Activated CD4-positive, alpha-beta T cell treated with anti-CD3 and anti-CD28 coated beads for 4 hours (primary cell): ENCODE measurements at places on chromosomes 12 and 14.

DNA sequence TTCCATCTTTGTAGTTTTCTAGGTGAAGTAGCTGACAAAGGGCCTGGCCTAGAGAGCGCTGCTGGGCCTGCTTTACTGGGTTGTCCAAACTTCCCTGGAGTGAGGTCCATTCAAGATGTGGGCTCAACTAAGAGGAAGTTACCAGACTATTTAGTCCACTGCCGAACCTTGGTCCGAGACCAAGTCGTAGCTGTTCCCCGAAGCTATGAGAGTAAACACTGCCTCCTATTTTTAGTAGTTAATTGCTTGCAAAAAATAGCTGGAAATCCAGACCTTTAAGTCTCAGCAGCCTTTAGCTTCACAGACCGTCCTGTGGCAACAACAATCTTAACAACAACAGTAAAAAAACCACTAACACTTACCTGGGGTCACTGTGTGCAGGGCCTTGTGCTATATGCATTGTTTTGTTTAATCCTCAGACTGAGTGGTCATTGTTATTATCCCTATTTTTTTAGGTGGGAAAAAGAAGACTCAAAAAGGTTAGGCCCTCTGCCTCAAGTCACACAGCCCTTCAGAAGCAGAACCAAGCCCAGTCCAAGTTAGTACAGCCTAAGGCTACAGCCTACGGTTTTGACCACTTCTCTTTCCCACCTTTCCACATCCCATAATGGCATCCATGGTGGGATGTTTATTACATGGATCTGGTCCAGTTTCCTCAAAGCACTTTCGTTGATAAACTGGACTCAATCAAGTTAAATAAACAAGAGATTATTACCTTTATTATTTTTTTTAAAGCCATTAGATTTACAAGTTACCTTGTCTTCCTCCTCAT, 30.6 kb downstream of the SOCS2 start:
- no peak for DNase-seq

- no peak for DNase-seq
Observed at GRCh38 chr14:50319721-50320120, 7.6 kb downstream of the DMAC2L start.

DNA sequence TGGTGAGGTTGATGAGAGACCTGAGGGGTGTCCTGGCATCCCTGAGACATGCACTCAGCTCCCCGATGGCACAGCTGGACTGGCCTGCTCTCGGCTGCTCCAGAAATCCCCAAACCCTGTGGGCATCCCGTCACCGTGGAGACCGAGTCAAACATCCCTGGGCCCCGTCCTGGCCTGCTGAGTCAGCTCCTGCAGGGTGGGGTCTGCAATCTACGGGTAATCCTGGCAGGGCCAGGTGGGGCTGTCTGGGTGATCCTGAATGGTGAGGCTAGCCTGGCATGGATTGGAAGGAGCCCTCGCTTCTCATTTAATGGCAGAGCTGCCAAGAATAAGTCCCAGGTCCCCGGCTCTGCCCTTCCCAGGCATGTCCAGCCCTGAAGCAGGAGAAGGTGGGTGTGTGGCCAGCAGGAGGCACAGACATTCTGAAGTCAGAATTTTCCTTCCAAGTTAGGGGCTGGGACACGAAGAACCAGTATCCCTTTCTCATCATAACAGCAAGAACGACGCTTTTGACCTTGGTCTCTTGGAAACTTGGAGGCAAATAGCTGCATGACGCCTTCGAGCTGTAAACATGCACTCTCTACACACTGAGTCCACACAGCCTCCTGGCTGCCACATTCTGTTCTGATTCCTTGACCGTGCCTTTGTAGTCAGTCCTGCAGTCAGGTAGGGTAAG, 17.7 kb upstream of the SERPINA4 start:
- DNase-seq: no peak

DNA sequence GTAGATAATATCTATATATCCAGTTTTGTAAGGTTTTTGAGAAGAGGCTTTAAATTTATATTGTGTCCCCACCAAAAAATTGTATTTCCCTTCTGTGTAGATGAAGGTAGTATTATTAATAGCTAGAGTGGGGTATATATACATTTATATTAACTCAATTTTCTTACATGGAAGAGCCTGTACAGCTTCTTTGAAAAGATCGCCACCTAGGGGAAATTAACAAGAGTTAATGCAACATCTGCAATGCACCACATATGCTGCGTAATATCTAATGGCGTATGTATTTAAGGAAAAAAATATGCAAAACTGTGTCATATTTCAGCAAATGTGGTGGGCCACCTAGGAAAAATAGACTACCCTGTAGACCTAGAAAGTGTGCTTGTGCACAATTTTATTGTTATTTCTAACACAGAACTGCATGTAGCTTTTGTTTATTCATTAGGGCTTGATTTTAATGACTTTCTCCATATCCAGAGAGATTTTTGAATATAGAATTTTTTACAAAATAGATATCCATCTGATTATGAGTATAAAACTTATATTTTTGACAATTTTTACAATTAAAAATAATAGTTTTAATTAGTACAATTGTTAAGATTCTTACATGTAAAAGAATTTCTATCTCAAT, 14.0 kb downstream of the CCER1 start:
- no peak for DNase-seq

GRCh38 chr12:57027805-57028153, 11.4 kb upstream of the TAC3 start:
- DNase-seq: no peak

GRCh38 chr14:51293149-51293911, 53.3 kb downstream of the TMX1 start:
- no peak for DNase-seq

DNA sequence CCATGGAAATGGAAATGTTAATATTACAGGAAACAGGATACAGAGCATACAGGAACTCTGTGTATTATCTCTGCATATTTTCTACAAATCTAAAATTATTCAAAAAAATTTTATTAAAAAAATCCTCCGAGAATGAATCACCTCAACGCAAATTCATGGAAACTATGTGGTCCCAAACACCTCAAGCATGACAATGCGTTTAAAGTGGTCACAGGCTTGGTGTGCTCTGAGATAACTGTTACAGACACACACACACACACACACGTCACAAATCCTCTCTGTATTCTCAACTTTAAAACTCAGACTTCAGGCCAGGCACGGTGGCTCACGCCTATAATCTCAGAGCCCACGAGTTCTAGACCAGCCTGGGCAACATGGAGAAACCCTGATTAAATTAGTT, 45.3 kb upstream of the MTERF2 start:
- DNase-seq: no peak

- no peak for DNase-seq
Observed at GRCh38 chr14:67722293-67722692, 20.6 kb downstream of the RDH12 start.

DNA sequence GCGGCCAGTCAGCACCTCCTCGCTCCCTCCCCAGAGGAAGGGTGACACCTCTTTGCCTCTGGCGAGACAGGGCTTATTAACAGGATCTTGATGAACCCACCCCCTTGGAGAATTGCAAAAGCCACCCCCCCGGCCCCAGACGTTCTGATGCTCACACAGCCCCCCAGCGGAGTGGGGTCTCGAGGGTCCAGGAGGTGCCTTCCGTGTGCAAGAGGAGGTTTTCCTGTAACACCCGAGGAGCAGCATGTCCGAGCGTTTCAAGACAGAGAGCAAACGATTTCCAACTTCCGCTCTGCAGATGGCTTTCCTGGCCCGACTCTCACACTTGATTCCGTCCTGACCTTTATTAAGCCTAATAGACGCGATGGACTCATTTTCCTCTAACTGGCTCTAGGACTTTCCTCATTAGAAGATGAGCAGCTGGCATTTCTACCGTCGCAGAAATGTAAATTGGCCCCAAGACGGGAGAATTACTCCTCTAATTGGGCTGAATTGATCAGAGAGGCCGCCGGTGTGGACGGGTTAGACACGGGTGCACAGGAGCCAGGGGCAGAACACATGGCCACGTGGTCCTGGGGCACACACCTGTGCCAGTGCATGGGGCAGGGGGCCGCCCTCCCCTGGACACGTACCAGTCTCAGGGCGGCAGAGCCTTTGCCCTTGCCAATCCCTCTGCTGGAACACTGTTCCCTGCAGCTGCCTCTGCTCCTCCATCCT, 84.4 kb downstream of the NOC4L start:
- DNase-seq: no peak

DNA sequence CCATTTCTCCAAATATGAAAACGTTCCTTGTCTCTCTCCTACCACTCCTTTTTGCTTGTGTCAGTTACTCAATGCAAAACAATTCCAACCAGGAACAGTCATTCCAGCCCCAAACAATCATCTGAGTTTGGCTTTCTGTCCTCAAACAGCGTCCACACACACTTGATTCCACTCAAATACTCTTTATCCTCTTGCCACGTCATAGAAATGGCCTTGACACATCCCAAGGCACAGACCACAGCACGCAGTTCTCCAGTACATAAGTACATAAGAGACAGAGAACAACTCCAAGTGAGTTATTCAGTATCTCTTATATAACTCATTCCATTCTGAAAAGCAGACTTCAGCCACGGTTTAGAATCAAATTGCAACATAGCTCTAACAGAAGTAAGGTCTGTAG, 299.2 kb downstream of the RPS29 start:
- DNase-seq: no peak

DNA sequence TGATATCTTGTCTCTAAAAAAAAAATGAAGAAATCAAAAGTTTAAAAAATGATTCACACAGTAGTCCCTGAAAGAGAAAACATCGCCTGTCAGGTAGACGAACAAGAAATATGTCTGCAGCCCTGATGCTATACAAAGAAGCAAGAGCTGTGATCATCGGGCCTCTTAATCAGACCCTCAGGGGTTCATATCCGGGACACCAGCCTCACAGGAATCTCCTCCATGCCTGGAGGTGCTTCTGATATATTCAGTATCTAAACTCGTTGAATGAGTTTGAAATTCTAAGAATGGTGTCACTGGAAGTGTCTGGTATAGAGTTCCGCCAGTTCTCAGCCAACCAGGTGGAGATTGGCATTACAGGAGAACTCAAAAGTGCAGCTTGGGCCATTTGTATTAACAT, 64.7 kb downstream of the KSR2 start:
- DNase-seq: no peak

DNA sequence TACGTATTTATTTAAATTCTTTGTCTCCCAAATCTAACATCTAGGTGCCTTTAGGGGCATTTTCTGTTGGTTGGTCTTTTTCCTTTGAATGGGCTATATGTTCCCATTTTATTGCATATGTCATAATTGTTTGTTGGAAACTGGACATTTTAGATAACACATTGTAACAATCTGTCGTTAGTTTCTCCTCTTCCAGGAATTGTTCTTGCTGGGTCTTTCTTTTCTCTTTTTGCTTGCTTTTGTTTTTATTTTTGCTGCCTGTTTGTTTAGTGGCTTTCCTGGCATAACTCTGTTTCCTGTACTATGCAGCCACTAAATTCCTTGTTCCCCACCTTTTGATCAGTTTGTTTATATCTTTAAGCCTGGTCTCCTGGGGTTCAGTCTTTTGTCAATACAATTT, 244.3 kb upstream of the RTL1 start:
- DNase-seq: no peak

DNA sequence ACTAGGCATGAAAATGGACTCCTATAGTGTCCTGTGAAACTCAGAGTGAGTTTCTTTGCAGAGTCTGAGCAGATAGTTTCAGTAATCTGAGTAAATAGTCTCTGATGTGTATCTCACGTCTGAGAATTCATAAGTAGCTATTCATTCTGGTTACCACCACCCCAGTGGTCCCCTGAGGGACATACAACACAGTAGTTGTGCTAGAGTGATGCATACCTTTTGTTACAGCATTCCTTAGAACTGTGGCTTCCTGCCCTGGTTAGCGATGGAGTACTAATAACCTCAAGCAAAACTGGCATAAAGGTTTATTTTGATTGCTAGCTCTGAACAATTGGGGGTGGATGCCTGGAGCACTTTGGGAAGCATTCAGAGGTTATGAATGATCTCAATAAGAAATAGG, 114.7 kb downstream of the DAAM1 start:
- no peak for DNase-seq

GRCh38 chr14:89215114-89215513, 201.9 kb downstream of the FOXN3 start:
- no peak for DNase-seq
